T-helper 1 cell treated with Interleukin-12 subunit alpha and Interleukin-12 subunit beta and Interleukin-4 antibody, amounts not matched to agents 30 ng/mL and 1 ng/mL, for 36 hours (primary cell): ENCODE measurements at places on chromosomes 3 and 15. TPM values are rescaled to one million over a fixed set of nuclear protein-coding genes. Genes with fewer than 3 reads are reported as not detected.

TNFAIP8L3 gene
- total RNA-seq: 0.17 and 0.22 TPM in 2 replicates

AQP9 gene
- total RNA-seq: not detected in 2 replicates

STAB1 gene
- total RNA-seq: 0.12 and 1.0 TPM in 2 replicates

BSN gene
- total RNA-seq: 0.10 and 0.12 TPM in 2 replicates

ATR gene
- total RNA-seq: 36.6 and 37.9 TPM in 2 replicates

GLDN gene
- not detected in 2 replicates for total RNA-seq

GPR15 gene
- total RNA-seq: 30.4 and 31.1 TPM in 2 replicates

TUBGCP5 gene
- total RNA-seq: 18.2 and 18.8 TPM in 2 replicates

SH2D7 gene
- total RNA-seq: 0.07 and 0.27 TPM in 2 replicates

CYP11A1 gene
- not detected in 2 replicates for total RNA-seq

LOXL1 gene
- 1.0 and 1.7 TPM in 2 replicates for total RNA-seq

MCF2L2 gene
- 3.8 and 3.9 TPM in 2 replicates for total RNA-seq

COL6A5 gene
- total RNA-seq: 0.05 and 0.15 TPM in 2 replicates

SCG5 gene
- 2.2 and 2.8 TPM in 2 replicates for total RNA-seq

SLC9C1 gene
- total RNA-seq: not detected in 2 replicates

TNK2 gene
- 110 and 111 TPM in 2 replicates for total RNA-seq

NISCH gene
- 81.1 and 84.9 TPM in 2 replicates for total RNA-seq

P2RY1 gene
- 0.34 and 0.37 TPM in 2 replicates for total RNA-seq

CSK gene
- 461 and 477 TPM in 2 replicates for total RNA-seq

SKOR1 gene
- total RNA-seq: 0.22 TPM in 2 replicates

TNFSF10 gene
- 362 and 367 TPM in 2 replicates for total RNA-seq

TNNC1 gene
- total RNA-seq: 0.74 and 1.3 TPM in 2 replicates

LDHAL6B gene
- not detected in 2 replicates for total RNA-seq

CPLX3 gene
- 0.91 and 1.4 TPM in 2 replicates for total RNA-seq

CP gene
- total RNA-seq: not detected in 2 replicates

CDHR4 gene
- total RNA-seq: 0.20 and 0.22 TPM in 2 replicates

BCHE gene
- total RNA-seq: not detected in 2 replicates

DNAH12 gene
- 0.10 and 0.20 TPM in 2 replicates for total RNA-seq

PAK6 gene
- total RNA-seq: 0.22 and 0.37 TPM in 2 replicates

C3orf85 gene
- not detected in 2 replicates for total RNA-seq

EMC7 gene
- total RNA-seq: 82.5 and 84.9 TPM in 2 replicates

DUOXA2 gene
- total RNA-seq: not detected in 2 replicates

FHIT gene
- 40.4 and 43.2 TPM in 2 replicates for total RNA-seq

DUOX2 gene
- total RNA-seq: not detected in 2 replicates

POPDC2 gene
- 2.0 and 2.3 TPM in 2 replicates for total RNA-seq

DUOXA1 gene
- 0.42 TPM in 1 of 2 replicates, not detected in the other for total RNA-seq

ZNF619 gene
- total RNA-seq: 8.4 and 8.9 TPM in 2 replicates

NANOGP8 gene
- total RNA-seq: not detected in 2 replicates

EPHA3 gene
- 0.02 TPM in 1 of 2 replicates, not detected in the other for total RNA-seq

MAGEL2 gene
- not detected in 2 replicates for total RNA-seq

MINAR1 gene
- 0.88 and 1.3 TPM in 2 replicates for total RNA-seq

CYP1A2 gene
- not detected in 2 replicates for total RNA-seq
